Frontal cortex (tissue), 4 donors: ENCODE measurements at places on chromosomes 5 and 9.

- no peak for DNase-seq
These were observed 416.5 kb upstream of the POU5F2 start for GRCh38 chr5:94157704-94158539.

- peak; percentile 78 for DNase-seq
These were observed 31.2 kb downstream of the FGF18 start for GRCh38 chr5:171450423-171451331.

DNA sequence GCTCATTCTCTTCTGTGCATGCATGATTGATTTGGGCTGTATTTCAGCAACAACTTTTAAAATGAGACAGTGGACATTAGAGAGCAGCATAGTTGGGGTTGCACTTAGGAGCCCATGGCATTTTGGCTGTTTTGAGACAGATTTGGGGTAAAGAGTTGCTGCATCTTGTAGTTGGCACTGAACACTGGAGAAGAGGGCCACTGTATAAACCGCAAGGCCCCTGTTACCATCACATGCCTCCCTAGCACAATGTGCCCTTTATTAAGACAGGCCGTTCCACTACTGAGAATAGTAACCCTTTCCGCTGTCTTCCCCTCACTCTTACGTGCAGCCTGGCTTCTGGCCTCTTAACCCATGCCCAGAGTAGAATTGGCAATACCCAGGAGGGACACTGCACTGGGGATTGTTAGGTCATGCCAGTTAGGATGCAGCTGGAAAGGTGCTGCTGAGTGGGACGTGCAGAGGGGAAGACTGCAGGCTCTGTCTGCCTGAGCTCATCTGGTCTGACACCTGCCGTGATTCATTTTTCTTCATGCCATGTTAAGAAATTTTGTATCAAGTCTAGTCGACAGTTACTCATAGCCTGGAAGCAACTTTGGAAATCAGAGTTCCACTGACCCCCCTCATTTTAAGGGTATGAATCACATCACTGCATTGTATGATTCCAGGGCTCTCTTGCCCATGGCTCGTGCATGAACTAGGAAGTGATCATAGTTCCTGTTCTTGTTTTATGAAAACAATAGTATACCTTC lies 146.9 kb upstream of the DMRT1 start:
- DNase-seq, result no peak

GRCh38 chr9:92607088-92607487 lies 62.8 kb downstream of the IPPK start:
- DNase-seq, result no peak

GRCh38 chr5:31131381-31131891 lies 62.0 kb upstream of the CDH6 start:
- DNase-seq, result no peak

GRCh38 chr5:42516282-42517042 lies 93.2 kb downstream of the GHR start:
- no peak for DNase-seq
